ENCODE measurements at places on chromosomes 1 and 21.

- no peak for DNase-seq
These were observed 59.5 kb upstream of the BMP8A start for GRCh38 chr1:39431927-39432326.

GRCh38 chr1:169049258-169049938 is 57.1 kb upstream of the ATP1B1 start:
- no peak for DNase-seq

GRCh38 chr1:155933591-155934096 is 569 bp downstream of the KHDC4 start:
- no peak for DNase-seq

- no peak for DNase-seq
These were observed 124.1 kb downstream of the RYR2 start for GRCh38 chr1:237166086-237166485.

- DNase-seq: no peak
These were observed 36.0 kb upstream of the SLC35F3 start for GRCh38 chr1:233868461-233868860.

DNA sequence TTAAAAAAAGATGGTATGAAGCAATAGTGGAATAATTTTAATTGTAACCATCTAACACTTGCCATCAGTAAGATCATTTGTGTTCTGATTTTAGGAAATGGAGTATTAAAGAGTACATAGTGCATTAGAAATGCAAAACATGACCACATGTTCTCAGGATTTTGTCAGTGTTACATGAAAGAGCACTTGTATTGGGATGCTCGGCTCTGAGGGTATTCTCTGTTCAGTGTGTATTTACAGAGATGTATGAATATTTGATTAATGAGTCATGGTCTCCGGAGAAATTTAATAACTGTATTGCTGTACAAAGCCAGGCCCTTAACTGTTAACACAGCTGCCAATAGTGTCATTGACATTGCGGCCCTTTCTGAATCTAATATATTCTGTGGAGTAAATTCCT is 91.7 kb downstream of the ATG4C start:
- DNase-seq: no peak

- DNase-seq: no peak
These were observed 17.9 kb downstream of the PTPRF start for GRCh38 chr1:43548285-43549271.

GRCh38 chr1:33049371-33049770 is 12.7 kb upstream of the AK2 start:
- no peak for DNase-seq

GRCh38 chr1:43313771-43314170 is 13.0 kb downstream of the TIE1 start:
- no peak for DNase-seq

DNA sequence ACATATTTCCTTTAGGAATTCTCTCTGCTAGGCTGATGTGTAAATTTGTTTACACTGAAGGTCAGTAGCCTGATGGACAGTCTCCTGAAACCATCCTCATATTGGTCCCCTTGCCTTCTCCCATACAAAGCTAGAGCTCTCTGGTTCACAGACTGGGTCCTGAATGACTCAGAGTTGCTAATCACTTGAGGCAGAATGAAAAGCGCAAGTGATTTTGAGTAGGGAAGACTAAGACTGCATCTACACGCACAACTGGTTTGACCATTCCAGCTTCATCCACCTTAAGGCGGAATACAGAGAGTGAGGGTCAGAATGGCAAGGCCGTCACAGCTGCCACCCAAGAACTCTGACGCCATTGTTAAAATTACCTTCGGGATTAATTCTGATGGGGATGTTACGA is 70.2 kb upstream of the KIF26B start:
- no peak for DNase-seq

Measured in effector CD4-positive, alpha-beta T cell (primary cell).